Stimulated activated CD4-positive, alpha-beta T cell treated with anti-CD3 and anti-CD28 coated beads, Interleukin-2, amount 100 ng/mL, for 48 hours (primary cell): ENCODE measurements at places on chromosomes 11 and 22.

DNA sequence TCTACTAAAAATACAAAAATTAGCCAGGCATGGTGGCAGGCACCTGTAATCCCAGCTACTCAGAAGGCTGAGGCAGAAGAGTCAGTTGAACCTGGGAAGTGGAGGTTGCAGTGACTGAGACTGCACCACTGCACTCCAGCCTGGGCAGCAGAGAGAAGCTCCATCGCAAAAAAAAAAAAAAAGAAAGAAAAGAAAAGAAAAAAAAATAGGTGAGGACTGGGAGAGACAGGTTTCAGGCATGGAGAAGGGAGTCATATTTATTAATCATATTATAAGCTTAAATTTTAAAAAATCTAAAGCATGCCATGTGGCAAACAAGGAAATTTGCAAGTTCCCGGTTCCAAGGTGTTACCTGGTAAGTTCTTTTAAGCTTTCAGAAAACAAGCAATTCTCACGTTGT is at the start of gene APOL5:
TSS of gene APOL5 (plus strand) at position 301 of the 400 bp plus-strand sequence. CDS start at position 301, 0 bp downstream.
- no peak for DNase-seq

- DNase-seq: no peak
Measured at GRCh38 chr22:30562366-30562765, 12.1 kb downstream of the GAL3ST1 start.

DNA sequence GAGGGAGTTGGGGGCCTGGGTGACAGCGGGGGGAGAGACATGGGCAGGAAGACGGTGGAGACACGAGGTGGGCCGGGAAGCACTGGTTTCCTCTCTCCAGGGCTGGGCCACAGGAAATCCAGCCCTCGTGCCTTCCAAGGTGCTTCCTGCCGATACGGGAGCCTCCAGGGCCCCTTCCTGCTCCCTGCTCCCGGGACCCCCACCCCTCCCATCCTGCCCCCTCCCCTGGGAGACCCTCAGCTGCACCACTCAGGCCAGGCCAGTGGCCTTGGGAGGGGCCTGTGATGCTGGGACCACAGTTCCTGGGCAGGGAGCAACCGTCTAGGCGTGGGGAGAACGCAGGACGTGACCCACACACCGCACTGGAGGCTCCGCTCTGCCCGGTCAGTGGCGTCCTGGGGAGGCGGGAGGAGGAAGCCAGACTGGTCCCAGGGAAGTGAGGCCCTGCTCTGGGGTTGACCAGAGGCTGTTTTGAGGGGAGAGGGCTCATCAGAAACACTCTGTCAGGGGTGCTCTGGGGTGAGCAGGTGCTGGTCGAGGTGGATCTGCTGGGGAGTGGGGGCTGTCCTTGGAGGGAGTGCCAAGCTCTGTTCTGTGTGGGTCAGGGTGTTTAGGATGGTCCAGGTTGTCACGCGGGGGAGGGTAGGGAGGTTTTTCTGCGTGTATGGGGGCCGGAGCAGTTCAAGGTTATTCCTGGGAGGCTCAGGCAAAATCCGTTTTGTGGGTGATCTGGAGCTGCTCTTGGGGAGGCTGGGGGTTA is at the start of gene SHANK3:
TSS of gene SHANK3 (plus strand) at position 353 of the 760 bp plus-strand sequence.
- DNase-seq: no peak

- no peak for DNase-seq
Measured at GRCh38 chr11:130100381-130101095, 30.8 kb downstream of the APLP2 start.

DNA sequence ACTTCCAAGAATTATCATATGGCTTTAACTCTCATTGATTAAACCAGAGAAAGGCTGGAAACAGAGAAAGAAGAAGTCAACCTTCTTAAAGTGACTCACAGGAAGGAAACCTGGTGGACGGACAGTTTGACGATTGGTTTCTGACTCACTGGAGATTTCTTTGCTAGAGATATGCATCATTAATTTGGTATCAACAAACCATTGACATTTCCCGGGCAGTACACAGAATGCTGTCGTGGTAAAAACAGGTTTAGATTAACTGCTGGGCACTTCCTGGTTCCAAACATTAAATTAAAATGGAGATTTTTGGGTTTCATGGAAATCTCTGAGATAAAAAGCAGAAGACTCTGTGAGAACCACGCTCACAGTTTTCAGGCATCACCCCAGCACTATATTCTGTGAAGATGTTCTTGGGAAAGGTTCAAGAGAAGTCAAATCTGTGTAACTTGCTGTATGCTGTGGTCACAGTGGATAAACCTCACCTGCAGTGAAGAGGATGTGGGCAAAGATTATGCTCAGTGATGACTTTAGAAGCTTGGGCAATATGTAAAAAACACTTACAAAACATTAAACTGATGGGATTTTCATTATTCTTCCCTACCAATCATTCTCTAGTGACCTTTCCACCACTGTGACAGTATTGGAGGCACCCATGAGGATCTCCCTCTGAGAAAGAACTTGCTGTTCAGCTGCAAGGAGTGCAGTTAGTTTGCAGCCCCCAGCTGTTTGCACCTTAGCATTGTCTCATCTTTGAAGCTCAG is 61.1 kb upstream of the CD44 start:
- no peak for DNase-seq

DNA sequence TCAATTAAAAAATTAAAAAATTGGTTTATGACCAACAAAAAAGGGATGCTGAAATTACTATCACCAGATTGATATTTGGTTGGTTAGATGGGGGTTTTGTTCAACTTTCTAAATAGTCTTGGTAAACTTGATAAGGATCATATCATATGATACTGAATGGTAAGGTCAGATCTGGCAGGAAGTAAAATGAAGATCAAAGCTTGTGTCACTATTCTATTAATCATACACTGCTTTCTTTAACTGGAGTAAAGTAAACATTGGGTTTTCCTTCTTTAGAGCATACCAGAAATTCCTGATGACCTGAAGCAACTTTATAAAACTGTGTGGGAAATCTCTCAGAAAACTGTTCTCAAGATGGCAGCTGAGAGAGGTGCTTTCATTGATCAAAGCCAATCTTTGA is 40.2 kb downstream of the RRM1 start:
- DNase-seq: no peak

GRCh38 chr11:35090125-35090524 is 48.8 kb upstream of the CD44 start:
- DNase-seq: no peak

- DNase-seq: no peak
Measured at GRCh38 chr11:106306942-106307341, 229.5 kb downstream of the AASDHPPT start.

DNA sequence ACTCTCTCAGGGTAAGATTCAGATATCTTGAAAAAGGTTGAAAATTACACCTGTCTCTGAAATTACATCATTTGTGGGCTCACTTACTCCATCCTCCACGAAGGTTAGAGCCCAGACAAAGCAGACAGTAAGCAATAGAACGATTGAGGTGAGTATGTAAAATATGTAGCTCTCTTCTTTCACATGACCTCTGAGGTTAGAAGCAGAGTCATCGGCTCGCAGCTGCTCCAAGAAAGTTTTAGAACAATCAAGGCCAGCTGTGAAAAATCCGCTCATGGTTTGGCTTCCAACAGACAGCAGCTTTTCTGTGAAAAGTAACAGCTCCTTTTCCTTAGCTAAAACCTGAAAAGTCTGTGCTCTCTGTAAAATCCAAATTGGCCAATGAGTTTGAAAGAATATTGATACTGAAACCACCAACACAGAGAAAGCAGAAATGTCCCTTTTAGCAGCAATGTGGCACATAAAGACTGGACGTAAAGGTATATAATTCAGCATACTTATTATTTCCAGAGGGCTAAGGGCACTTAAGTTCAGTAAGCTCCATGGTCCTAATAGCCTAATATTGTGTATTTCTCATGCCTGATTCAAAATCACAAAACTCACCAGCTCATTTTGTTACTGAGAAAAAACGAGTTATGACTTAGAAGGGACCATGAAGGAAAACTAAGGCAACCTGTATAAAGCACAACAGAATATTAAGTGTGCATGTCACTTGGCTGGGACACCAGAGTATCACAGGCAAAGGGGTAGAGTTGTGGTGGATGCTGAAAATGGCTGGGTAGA is 78.2 kb downstream of the FAM76B start:
- no peak for DNase-seq

- no peak for DNase-seq
Measured at GRCh38 chr22:46042786-46043185, 65.8 kb upstream of the WNT7B start.

- DNase-seq: no peak
Measured at GRCh38 chr11:83641511-83641910, 355.3 kb upstream of the CCDC90B start.

- no peak for DNase-seq
Measured at GRCh38 chr11:116989184-116989583, 109.0 kb downstream of the SIK3 start.

- DNase-seq: no peak
Measured at GRCh38 chr11:1407668-1408067, 17.9 kb downstream of the BRSK2 start.

DNA sequence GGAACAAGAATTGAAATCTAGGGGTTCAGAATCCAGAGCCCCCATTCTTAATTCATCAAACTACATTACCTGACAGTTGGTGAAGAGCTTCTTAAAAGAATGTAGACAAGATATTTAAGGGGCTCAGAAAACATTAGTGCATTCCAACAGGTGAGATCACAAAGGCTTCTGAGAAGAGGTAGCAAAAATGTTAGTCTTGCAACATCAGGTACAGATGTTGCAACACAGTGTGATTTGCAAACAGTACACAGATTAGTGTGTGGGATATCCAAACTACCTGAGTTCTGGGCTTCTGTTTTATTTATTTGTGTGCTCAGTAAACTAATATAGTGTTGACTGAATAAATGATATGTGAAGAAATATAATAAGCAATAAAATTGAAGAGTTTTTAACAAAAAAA is 11.8 kb downstream of the CASP4 start:
- no peak for DNase-seq

DNA sequence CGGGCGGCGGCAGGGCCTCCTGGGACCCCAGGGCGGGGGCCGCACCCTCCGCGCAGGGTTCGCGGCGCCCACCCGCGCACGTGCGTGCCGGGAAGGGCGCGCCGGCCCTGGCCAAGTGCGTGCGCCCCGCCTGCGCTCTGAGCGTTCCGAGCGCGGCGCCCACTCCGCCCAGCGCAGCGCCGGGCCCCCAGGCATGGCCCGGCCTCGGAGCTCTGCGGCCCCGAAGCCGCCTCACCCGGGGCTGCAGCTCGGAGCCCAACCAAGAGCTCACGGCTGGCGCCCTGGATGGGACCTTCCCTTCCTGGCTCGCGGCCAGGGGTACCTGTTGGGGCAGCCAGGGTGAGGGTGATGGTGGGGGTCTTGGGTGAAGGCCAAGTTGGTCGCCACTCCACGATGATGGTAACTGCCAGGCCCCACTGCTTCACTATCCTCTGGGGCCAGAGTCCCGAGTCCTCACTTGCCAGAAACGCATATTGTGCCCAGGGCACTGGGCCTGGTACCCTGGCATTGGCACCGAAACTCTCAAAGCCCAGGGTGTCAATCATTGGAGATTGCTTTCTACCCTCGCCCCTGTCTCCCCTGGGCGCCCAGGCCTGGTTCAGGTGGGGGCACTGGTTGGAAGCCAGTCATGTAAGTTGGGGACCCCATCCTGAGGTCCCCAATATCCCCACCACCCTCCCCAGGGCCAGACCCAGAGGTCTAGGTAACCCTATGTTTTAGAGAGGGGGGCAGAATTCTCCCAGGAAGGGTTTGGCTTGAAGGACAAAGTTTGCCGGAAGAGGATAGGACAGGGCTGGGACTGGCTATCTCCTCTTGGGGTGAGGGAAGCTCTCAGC is 882 bp downstream of the ANO1 start:
- no peak for DNase-seq

GRCh38 chr11:73070653-73071052 is 71.5 kb downstream of the FCHSD2 start:
- no peak for DNase-seq

DNA sequence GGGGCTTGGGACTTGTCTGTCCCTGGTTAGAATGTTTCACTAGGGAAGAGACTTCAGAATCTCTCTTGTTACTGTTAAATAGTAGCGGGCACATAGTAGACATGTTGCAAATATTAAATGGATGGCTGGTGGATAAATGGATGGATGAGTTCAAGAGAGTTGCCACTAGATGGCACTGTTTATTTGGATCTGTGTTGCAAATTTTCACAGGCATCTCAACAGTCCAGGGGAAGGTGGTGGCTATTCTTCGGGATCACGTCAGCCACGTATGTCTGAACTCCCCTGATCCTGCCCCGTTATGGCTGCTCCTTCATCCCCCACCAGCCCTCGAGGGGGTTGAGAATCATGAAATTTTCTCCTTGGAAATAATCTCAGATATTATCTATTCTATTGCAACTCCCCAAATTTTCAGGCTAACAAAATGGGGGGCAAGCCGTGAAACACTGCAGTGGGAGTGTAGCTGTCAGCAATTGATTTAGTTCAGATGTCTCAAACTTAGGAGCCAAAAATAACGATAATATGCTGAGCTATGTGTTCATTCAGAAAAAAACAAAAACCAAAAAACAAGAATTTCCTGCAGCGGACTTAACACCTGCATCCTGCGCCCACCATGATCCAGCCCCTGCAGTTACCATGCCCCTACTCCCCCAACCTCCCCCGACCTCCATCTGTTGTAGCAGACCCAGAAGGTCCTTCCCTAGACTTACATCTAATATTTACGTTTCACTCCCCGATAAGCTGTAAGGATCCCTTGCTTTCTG is 29.1 kb upstream of the BIRC3 start:
- no peak for DNase-seq

GRCh38 chr22:48320048-48320682 is 1507.5 kb downstream of the BRD1 start:
- DNase-seq: no peak

DNA sequence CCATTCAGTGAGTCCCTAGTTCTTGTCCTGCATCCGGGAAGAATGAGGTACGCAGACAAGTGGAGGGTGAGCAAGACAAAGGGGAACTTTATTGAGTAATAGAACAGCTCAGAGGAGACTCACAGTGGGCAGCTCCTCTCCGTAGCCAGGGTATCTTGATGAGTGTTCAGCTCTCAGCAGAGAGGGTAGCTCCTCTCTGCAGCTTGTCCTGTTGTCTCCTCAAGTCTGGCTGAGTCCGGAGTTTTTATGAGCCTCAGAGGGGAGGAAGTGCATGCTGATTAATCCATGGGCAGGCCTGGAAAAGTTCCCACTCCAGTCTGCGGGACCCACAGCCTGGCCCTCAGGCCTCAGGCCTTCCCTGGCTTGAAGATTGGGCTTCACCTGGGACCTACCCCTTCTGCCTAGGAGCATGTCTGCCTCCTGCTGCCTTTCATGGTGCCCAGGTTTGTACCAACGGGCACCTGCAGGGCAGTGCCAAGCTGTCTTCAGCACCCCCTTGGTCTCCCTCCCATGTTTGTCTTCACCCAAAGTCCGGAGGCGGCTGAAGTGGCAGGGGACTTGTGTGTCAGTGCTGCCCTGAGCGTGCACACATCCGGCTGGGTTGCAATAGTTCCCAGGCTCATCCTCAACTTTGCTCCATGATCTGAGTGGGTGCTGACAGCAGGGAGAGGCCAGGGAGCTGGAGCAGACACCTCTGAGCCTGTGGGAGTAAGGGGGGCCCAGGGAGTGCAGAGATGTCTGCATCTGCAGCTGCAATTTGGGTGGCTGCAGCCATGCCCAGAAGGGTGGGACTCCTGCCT is 134.2 kb downstream of the LDLRAD3 start:
- DNase-seq: no peak

DNA sequence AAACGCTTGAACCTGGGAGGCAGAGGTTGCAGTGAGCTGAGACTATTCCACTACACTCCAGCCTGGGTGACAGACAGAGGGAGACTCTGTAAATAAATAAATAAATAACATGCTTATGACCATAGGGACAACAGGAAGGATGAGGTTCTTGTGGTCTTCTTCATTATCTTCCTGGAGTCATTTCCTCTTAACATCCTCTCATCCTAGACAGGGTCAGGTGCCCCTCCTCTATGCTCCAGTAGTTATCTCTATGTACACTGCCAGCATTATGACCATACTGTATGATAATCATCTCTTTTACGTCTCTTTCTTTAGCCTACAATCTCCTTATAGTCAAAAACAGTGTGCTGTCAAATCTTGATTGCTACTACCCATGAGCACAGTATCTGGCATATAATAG is 17.7 kb downstream of the RAB30 start:
- DNase-seq: no peak
